ENCODE measurements at places on chromosomes 2 and 18.

GRCh38 chr18:48376406-48376805 is 32.8 kb downstream of the ZBTB7C start:
- H3K27me3 ChIP-seq = peaks cover 54% of the 10 kb centered on the region
- H3K4me3 ChIP-seq = no peak overlapping the region
- no peak for DNase-seq
- no peaks in the 10 kb centered on the region for H3K36me3 ChIP-seq
- no peak overlapping the region for H3K27ac ChIP-seq
- H3K4me1 ChIP-seq = no peaks in the 10 kb centered on the region

- peaks cover 6% of the 10 kb centered on the region for H3K27me3 ChIP-seq
- no peak overlapping the region for H3K27ac ChIP-seq
- no peak overlapping the region for H3K4me3 ChIP-seq
- no peaks in the 10 kb centered on the region for H3K4me1 ChIP-seq
Measured at GRCh38 chr2:69989009-69989408, 27.6 kb upstream of the ASPRV1 start.

DNA sequence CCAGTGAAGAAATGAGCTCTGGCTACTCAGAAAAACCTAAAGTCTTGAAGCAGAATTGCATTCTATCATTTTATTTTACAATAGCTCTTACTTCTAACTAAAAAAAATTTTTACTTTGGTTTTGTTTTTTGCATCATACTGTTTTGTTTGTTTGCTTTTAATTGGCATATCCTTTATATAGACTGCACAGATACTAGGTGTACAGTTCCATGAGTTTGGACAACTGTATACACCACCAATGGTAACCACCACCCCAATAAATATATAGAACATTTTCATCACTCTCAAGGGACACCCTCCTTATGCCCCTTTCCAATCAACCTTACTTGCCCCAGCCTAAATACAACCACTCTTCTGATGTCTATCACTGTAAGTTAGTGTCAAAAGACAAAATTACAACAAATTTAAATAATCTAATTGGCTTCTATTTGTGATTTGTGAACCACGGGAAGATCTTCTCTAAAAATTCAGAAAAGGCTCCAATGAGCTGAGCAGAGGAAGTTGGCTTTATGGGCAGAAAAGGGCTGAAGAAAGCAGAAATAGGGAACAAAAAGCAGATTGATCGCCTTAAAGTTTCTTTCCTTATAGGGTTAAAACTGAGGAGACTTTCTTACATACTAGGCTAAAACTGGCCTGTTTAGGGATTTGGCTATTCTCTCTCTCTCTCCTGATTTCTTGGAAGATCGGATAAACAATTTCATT is 22.2 kb upstream of the SOS1 start:
- DNase-seq = no peak
- H3K36me3 ChIP-seq = no peaks in the 10 kb centered on the region
- no peak overlapping the region for H3K4me3 ChIP-seq
- no peak overlapping the region for H3K27ac ChIP-seq

GRCh38 chr2:128414946-128415778 is 96.5 kb upstream of the HS6ST1 start:
- peaks cover 3% of the 10 kb centered on the region for H3K27me3 ChIP-seq
- H3K27ac ChIP-seq = no peak overlapping the region
- peaks cover 26% of the 10 kb centered on the region for H3K4me1 ChIP-seq
- no peak overlapping the region for H3K4me3 ChIP-seq
- no peaks in the 10 kb centered on the region for H3K36me3 ChIP-seq

DNA sequence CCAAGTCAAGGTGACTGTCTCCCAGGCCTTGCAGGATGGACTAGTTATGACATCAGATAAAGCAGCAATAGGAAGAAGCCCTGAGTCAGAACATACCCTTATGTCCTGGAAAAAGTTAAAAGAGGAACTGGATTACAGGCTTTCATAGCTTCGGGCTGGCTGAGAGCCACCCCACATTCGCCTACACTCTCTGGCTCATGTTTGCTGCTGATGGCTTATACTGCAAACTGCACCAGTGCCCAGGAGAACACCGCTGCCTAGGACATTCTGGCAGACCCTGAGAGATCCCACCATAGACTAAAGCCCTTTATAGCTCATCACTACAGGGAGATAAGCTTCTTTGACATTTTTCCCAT is 20.3 kb downstream of the SLC8A1 start:
- peaks cover 43% of the 10 kb centered on the region for H3K36me3 ChIP-seq
- no peaks in the 10 kb centered on the region for H3K27me3 ChIP-seq
- H3K4me1 ChIP-seq = peaks cover 92% of the 10 kb centered on the region

GRCh38 chr18:44937960-44938719 is 257.5 kb downstream of the SETBP1 start:
- peaks cover 10% of the 10 kb centered on the region for H3K27me3 ChIP-seq
- no peak overlapping the region for H3K27ac ChIP-seq
- DNase-seq = no peak
- H3K36me3 ChIP-seq = no peaks in the 10 kb centered on the region
- H3K4me3 ChIP-seq = no peak overlapping the region
- no peaks in the 10 kb centered on the region for H3K4me1 ChIP-seq

DNA sequence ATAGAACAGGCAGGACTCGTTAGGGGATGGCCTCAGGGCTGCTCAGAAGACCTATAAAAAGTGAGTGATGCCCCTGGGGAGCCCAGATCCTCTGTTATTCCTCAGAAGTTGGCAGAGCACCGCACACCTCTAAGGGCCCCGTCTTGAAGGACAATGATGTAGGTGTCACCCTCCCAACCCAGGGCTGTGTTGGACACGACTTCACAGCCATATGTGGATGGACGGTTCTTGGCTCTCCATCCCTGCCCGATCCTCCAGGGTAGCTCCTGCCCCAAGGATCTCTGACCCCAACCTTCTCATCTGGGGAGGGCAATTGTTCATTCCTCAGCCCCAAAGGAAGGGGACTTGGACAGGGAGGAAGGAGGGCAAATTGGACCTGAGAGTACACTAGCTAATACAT is 246.1 kb downstream of the DYSF start:
- no peaks in the 10 kb centered on the region for H3K36me3 ChIP-seq
- H3K4me3 ChIP-seq = no peak overlapping the region
- H3K27me3 ChIP-seq = peaks cover 45% of the 10 kb centered on the region
- no peak for DNase-seq

DNA sequence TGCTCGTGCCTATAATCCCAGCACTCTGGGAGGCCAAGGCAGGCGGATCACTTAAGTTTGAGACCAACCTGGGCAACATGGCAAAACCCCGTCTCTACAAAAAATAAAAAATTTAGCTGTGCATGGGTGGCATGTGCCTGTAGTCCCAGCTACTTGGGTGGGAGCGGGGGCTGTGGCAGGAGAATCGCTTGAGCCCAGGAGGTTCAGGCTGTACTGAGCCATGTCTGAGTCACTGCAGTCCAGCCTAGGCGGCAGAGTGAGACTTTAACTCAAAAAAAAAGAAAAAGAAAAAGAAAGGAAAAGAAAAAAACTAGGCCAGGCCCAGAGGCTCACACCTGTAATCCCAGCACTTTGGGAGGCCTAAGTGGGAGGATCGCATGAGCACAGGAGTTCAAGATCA is 30.8 kb downstream of the TWSG1 start:
- H3K27me3 ChIP-seq = peaks cover 4% of the 10 kb centered on the region
- H3K36me3 ChIP-seq = peaks cover 40% of the 10 kb centered on the region
- no peak for DNase-seq
- H3K27ac ChIP-seq = peak overlapping the region; percentile 51
- peaks cover 46% of the 10 kb centered on the region for H3K4me1 ChIP-seq
- H3K4me3 ChIP-seq = no peak overlapping the region

- no peak overlapping the region for H3K4me3 ChIP-seq
- H3K36me3 ChIP-seq = peaks cover 13% of the 10 kb centered on the region
- DNase-seq = no peak
- H3K4me1 ChIP-seq = peaks cover 65% of the 10 kb centered on the region
Measured at GRCh38 chr2:47869859-47870595, 36.3 kb downstream of the FBXO11 start.

DNA sequence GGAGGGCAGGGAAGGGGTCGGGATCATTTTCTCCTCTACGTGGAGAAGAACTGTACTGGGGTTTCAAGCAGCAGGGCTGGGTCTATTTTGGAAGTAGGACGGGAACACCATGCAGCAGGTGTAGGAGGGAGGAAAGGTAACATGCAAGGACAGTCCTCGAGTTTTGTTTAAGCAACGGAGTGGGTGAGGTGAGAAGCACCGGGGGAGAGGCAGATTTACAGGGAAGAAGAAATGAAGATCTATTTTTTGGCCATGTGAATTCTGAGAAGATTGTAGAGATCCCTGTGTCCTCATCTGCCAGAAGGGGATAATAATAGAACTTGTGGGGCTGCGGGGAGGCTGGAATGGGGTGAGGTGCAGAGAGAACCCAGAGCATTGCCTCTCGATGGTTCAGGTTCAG is 85.6 kb downstream of the INPP5D start:
- no peak for DNase-seq
- no peaks in the 10 kb centered on the region for H3K4me1 ChIP-seq
- H3K27me3 ChIP-seq = peaks cover 35% of the 10 kb centered on the region
- no peak overlapping the region for H3K4me3 ChIP-seq
- H3K27ac ChIP-seq = no peak overlapping the region

- peaks cover 17% of the 10 kb centered on the region for H3K27me3 ChIP-seq
- H3K4me1 ChIP-seq = peaks cover 8% of the 10 kb centered on the region
- no peak overlapping the region for H3K27ac ChIP-seq
Measured at GRCh38 chr2:238116298-238117198, 16.4 kb downstream of the ESPNL start.

DNA sequence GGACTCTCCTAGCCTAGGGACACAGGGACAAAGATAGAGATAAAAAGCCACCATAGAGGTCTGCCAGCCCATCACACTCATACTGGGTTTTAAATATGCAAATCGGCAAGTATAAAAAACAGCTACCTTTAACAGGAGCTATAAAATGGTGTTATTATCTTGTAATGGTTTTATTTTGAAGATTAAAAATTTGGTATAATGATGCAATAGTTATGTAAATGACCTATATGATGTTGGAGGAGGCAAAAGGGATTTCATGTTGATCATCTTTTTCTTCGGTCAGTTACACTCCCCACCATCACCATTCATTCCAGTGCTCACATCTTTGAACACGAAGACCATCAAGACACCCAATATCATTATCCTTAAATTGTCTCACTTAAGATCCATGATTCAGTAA is 11.2 kb downstream of the ZNF521 start:
- no peak overlapping the region for H3K27ac ChIP-seq
- H3K27me3 ChIP-seq = no peaks in the 10 kb centered on the region
- H3K4me1 ChIP-seq = no peaks in the 10 kb centered on the region
- no peak for DNase-seq

- no peak overlapping the region for H3K27ac ChIP-seq
- H3K4me1 ChIP-seq = peaks cover 9% of the 10 kb centered on the region
- H3K36me3 ChIP-seq = no peaks in the 10 kb centered on the region
- H3K4me3 ChIP-seq = no peak overlapping the region
- DNase-seq = peak; percentile 6
Measured at GRCh38 chr2:151523850-151524249, 114.1 kb downstream of the RIF1 start.

- H3K27me3 ChIP-seq = no peaks in the 10 kb centered on the region
- H3K4me1 ChIP-seq = no peaks in the 10 kb centered on the region
- DNase-seq = no peak
- H3K27ac ChIP-seq = no peak overlapping the region
- no peak overlapping the region for H3K4me3 ChIP-seq
Measured at GRCh38 chr18:65762556-65762955, 11.7 kb downstream of the CDH7 start.

DNA sequence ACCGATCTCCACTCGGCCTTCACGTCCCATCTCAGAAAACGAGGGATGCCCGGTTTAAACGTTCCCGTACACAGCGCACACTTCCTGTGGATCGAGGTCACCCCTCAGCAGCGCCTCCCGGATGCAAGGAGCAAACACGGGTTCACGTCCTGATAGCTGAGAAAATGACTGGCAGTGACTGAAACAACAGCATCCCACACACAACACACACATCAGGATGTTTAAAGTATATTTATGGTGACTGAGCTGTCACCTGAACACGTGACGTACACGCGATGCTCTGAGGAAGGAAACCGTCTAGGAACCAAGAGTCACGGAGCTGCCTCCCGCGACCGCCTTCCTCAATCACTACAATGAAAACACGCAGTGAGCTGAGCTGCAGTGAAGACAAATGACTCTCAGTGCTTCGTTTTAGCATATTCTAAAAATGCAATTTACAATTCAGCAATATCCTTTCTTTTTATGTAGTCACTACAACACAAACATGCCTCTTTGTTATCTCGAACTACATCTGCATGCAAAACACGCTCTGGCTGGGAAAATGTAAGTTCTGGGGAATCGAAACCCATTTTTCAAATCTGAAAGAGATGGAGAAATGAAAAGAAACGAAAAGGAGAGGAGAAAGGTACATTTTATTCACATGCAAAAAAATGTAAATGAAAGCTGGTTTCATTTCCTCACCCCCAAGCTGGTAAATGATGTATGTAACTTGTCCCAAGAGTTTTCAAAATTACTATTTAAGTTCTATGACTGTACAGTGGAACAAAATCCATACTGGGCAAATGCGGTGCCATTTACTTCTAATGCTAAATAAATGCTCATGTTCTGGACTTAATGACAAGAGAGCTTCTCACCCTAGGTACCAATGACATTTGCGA is 19.8 kb downstream of the HDAC4 start:
- H3K4me1 ChIP-seq = no peaks in the 10 kb centered on the region
- no peak overlapping the region for H3K4me3 ChIP-seq
- no peak overlapping the region for H3K27ac ChIP-seq
- H3K36me3 ChIP-seq = peaks cover 6% of the 10 kb centered on the region
- DNase-seq = no peak
- H3K27me3 ChIP-seq = no peaks in the 10 kb centered on the region

DNA sequence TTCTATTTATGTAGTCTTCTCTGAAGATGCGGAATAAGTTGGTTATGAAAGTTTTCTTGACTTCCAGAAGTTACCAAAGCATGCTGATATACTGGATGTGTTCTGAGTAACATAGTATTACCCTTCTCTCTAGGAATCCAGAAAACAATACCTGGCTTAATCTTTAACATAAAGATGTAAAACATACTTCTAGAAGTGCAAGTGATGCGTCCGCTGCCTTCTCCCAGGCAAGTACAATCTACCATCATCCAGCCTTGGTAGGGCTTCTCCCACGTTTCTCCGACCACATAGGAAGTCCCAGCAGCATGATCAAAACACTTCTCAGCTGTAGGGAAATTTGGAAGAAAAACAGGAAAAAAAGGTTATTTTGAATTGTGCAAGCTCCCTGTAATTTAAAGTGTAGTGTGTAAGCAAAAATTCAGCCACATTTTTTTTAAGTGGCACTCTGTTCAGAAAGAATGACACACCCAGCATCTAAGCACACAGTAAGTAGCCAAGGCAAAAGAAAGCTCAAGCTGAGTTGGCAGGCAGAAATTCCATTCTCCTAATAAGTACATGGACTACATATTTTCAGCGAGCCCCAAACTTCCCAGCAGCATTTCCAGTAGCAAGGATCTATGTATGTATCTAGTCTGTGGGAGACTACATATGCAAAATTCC is 5.2 kb downstream of the FN1 start:
- H3K36me3 ChIP-seq = peaks cover 80% of the 10 kb centered on the region
- DNase-seq = peak; percentile 81
- H3K27me3 ChIP-seq = peaks cover 14% of the 10 kb centered on the region
- peak overlapping the region; percentile 82 for H3K4me3 ChIP-seq
- peak overlapping the region; percentile 89 for H3K27ac ChIP-seq
- peaks cover 66% of the 10 kb centered on the region for H3K4me1 ChIP-seq

DNA sequence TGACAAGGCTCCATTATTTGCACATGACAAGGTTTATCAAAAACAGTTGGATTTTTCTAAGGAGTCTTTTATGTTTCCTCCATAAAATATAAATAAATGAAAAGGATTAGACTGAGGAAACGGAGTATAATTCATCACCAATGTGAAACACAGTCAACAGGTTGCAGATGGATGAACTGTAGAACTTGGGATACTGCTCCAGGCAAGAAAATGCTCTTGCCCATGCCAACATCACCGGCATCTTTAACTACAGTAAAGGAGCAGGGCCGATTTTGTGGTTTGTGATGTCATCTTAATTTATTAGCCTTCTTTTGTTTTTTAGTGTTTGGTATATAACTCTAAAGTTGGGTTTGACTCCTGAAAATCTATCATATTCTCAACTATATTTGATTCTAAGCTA is 577.3 kb downstream of the EPHA4 start:
- no peak for DNase-seq
- no peak overlapping the region for H3K4me3 ChIP-seq

Data from HFFc6 (cell line).